ENCODE measurements at places on chromosomes 6 and 20.

GRCh38 chr6:143002686-143003085 lies 57.7 kb upstream of the HIVEP2 start:
- no peak for DNase-seq

DNA sequence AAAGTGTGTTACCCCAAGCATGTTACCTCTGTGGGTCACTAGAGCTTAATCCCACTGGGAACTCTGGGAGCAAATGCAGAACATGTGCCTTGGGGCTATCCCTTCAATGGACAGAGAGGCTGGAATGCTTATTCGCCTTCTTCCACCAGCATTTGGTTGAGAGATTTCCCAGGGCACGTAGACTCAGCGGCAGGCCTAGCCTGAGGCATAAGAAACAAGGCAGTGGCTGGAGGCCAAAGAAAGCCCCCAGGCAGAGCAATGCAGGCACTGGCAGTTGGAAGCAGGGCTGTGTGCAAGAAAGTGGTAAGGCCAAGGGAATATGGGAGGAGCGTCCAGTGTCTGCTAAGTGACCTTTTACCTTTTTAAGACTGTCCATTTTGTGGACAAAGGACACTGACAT lies 114.0 kb upstream of the FLRT3 start:
- DNase-seq = no peak

- no peak for DNase-seq
Observed at GRCh38 chr6:14366872-14367271, 249.3 kb downstream of the CD83 start.

DNA sequence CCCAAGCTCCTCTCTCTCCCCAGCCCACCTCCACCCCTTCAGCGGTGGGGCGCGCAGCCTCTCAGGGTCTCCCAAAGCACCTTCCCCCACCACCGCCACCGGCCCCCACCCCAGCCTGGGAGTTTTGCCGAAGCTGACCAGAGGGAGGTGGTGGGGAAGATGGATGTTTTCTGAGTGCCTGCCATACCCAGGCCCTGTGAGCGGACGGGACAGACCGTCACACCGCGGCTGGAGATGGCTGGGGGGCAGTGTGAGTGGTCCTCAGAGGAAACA lies 5.7 kb downstream of the C20orf204 start:
- DNase-seq = no peak

- DNase-seq = no peak
Observed at GRCh38 chr6:152973916-152974315, 8.9 kb downstream of the FBXO5 start.

GRCh38 chr6:95593025-95593424 lies 15.7 kb downstream of the MANEA start:
- DNase-seq = no peak

DNA sequence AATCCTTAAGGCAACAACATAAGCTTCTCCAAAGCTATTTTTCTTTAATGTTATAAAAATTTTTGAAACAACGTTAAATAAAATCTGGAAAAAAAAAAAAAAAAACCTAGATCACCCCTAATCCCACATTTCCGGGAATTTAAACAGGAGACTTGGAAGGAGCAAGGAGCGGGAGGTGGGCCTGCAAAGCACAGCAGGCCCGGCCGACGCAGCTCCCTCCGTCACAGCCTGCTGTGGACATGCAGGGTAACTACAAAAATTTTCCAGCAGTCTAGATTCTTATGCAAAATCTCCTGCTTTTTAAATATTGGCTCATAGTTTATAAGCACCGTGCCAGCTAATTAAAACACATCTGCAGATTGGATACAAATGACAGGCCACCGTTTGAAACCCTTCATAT lies 23.5 kb downstream of the FOXF2 start:
- peak; percentile 57 for DNase-seq

DNA sequence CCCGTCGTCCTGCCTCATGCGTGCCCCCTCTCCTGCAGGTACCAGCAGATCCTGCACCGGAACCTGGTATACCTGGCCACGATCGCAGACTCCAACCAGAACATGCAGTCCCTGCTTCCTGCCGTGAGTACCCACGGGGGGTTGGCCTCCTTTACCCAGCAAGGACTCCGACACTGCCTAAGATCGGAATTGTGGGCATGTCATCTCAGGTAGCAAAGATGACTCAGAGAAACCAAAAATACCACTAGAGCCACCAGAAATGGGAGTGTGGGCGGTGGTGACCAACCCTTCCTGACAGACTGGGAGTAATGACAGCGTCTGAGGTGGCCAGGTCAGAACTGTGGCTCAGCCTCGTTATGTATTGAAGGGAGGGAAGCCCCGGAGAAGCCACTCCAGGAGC lies 16.3 kb downstream of the SS18L1 start:
- no peak for DNase-seq

GRCh38 chr20:62236200-62236599 lies 2.1 kb upstream of the OSBPL2 start:
- no peak for DNase-seq

GRCh38 chr6:44535446-44535845 lies 147.9 kb downstream of the CDC5L start:
- no peak for DNase-seq

DNA sequence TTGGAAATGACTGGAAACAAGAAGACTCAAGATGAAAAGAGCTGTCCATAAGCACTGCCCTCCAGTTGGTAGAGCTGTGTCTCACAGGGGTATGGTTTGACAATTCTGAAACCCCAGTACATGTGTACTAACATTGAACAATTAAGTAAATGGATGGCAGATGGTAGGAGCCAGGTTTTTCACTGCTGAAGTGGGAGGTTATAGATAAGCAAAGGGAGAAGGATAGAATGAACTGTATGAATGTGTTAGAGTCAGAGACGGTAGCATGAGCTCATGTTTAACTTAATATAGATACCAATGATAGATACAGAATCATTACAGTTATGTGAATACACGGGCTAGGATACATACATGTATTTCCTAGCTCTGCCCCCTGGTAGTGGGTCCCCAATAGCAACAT lies 95.0 kb upstream of the SIRPA start:
- DNase-seq = no peak

DNA sequence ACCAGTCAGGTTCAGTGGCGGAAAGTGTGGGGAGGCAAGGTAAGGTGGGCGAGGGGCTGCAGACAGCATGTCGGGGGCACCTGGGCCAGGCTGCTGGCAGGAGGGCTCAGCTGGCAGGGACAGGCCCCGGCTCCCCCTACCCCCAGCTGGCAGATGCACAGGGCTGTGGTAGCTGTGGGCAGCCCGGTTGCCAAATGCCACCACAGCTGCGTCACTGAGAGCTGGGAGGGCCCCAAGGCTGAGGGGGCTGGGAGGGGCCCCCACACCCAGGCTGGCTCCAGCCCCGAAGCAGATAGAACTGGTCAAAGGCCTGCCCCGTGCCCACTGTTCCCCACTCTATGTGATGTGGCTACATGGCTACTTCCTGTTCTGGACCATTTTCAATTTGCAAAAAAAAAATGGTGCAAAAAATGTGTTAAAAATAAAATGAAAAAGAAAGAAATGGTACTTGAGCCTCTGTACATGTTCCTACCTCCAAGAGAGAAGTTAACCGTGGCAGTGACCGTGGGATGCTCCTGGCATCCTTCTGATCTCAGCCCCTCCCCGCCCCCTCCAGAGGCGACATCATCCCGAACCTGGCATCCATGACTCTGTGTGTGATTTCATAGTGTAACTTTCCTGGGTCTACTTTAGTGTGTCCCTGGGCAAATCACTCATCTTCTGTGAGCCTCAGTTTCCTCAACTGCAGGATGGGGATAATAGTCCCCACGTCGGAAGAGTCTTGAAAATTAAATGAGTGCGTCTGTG lies 64.4 kb downstream of the UBE2V1 start:
- peak; percentile 50 for DNase-seq

- DNase-seq = no peak
Observed at GRCh38 chr6:158172001-158172400, 3.9 kb downstream of the GTF2H5 start.

- no peak for DNase-seq
Observed at GRCh38 chr6:160132297-160132637, 10.7 kb downstream of the SLC22A1 start.
